ENCODE measurements at places on chromosomes 2 and 18.
A peak's percentile ranks its signal among the peaks of the same experiment; 100 is the strongest.

GRCh38 chr18:3153107-3153704, 66.6 kb downstream of the MYOM1 start:
- no peak for DNase-seq

- DNase-seq: peak; percentile 75
Observed at GRCh38 chr2:219596954-219597551, 604 bp upstream of the STK11IP start.

- DNase-seq: peak; percentile 75
Observed at GRCh38 chr2:4673025-4673489, 969.7 kb downstream of the DCDC2C start.

DNA sequence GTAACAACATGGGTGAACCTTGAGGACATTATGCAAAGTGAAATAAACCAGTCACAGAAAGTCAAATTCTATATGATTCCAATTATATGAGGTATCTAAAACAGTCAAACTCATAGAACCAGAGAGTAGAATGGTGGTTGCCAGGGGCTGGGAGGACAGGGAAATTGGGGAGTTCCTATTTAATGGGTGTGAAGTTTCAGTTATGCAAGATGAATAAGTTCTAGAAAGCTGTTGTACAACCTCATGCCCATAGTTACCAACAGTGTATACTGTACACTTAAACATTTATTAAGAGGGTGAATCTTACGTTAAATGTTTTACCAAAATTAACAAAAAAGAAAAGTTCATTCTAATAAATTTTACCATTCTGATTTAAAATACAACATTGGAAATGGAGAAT, 92.7 kb upstream of the WDSUB1 start:
- no peak for DNase-seq

DNA sequence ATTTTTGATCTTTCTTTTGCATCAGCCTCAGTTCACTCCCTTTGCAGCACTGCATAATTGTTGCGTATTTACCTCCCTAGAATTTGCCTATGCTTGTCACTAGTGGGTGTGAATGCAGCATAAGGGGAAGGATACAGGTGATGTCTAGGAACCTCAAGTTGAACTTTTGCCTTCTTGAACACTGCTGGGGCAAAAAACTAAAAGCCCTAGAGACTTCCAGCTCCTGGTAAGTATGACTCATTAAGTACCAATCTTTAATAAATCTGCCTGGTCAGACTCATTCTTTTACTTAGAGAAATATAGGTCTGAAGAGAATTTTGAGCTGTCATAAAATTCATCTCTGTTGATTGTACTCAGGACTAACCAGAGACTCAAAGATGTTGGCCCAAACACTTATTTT, 547.3 kb upstream of the FANCL start:
- DNase-seq: no peak

DNA sequence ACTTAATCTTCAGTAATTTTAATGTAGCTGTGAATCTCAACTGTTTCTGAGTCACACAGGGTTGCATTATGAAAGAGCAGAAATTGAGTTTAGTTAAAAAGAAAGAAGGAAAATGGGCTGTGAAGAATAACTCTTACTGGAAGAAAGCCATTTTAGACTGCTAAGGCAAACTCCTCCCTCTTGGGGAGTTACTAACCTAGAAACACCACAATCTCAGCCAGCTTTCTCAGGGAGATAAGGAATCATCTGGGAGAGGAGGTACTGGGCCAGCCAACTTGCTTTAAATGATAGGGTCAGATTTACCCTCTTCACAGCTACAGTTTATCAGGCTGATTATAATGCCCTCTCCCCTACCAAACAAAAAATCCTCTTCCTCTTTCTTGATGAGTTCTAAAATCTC, 119.5 kb downstream of the CCDC148 start:
- no peak for DNase-seq

DNA sequence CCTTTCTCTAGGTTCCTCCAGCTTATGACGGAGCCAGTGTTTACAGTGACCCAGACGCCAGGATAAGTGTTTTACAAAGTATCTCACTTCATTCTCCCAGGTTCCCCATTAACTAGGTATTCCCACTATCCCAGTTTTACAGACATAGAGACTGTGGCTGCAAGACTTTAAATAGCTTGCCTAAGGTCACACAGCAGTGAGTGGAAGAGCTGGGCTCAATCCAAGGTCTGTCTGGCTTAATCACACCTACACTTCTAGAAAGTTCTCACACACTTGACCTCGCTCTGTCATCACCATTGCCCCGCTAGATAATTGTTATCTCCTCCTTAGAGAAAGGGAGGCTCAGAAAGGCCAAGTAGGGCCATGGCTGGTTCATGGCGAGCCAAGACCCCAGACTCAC, 110.2 kb downstream of the ANTXR1 start:
- DNase-seq: no peak

- DNase-seq: peak; percentile 27
Observed at GRCh38 chr2:28649481-28650265, 102.0 kb upstream of the PPP1CB start.

- DNase-seq: no peak
Observed at GRCh38 chr2:221085341-221085900, 486.7 kb downstream of the EPHA4 start.

DNA sequence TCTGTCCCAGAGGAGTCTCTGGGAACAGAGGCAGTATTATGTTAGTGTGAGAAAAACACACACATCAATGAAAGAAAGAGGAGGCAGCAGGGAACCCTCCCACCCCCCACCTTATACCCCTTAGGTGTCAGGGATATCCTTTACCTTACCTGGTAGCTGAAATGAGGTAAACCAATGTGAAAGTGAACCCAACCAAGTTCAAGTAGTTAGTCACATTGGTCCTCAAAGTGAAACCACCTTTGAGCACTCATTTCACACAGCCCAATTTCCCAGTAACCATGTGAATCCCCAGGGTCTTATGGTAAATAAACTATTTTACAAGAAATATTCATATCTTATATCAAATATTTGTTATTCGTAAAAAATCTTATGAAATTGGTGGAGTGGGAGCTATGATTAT, 377.8 kb downstream of the LRATD1 start:
- DNase-seq: no peak

GRCh38 chr2:202628646-202629198, 6.0 kb upstream of the FAM117B start:
- DNase-seq: no peak

- DNase-seq: no peak
Observed at GRCh38 chr2:172480301-172481218, 53.2 kb downstream of the ITGA6 start.

- DNase-seq: peak; percentile 40
Observed at GRCh38 chr2:180983468-180984242, 3.2 kb downstream of the UBE2E3 start.

- peak; percentile 79 for DNase-seq
Observed at GRCh38 chr2:177535958-177536504, 143.5 kb downstream of the AGPS start.

DNA sequence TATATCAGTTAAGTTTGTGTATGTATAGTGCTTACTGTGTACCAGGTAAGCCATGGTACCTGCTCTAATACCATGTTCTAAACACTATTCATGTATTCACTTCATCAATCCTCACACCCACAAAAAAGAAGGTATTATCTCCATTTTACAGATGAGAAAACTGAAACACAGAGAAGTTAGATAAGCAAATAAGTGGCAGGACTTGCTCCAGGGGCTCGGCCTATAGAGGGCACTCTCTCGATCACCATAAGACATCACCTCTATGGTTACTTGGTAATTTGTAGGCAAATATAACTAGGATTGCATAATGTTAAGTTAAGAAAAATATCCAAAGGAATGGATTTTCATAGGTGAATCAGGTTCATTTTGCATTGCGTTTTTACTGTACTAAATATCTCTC, 118.1 kb upstream of the FN1 start:
- no peak for DNase-seq

DNA sequence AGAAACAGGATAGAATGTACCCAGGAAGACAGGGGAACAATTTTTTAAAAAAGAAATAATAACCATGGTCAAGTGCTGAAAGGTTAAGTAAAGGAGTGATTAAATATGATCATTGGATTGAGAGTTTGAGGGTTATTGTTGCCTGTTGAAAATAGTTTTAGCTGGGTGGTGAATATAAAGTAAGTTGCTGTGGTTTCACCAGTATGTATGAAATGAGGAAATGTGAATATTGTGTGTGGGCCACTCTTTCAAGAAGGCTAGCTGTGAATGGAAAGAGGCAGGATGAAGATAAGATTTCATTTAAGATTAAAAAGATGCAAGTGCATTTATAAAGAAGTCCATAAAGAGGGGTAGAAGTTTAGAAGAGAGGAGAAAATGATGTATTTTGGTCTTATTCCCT, 53.8 kb downstream of the GULP1 start:
- no peak for DNase-seq

GRCh38 chr18:10437837-10438236, 16.6 kb upstream of the APCDD1 start:
- DNase-seq: no peak
